Skin of body (tissue), 3 donors: ENCODE measurements at places on chromosomes 7 and 10. TPM values are rescaled to one million over a fixed set of nuclear protein-coding genes. Genes with fewer than 3 reads are reported as not detected.

DNA sequence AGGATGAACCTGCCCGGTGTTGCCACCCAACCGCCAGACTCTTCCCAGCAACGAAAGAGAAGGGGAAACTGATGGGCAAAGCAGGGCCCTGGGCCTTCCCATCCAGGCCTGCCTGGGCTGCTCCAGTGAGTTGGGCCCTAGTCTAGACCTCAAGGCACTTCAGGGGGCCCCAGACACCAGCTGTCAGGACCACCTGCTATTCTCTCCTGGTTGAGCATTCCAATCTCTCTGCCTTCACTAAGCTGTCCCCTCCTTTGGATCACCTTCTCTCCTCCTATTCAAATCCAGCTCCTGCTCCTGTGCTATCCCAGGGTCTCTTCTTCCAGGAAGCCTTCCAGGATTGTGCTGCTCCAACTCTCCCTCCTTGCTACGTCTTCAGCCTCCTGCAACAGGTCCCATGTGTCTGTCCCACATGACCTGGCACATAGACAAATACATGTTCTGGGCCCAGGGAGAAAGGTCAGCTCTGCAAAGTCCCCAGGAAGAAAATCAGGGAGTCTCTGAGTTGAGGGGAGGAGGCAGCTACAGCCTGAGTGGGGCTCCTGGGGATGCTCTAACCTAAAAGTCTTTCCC, 3.1 kb downstream of the STX1A start:
- no peak for DNase-seq

DNA sequence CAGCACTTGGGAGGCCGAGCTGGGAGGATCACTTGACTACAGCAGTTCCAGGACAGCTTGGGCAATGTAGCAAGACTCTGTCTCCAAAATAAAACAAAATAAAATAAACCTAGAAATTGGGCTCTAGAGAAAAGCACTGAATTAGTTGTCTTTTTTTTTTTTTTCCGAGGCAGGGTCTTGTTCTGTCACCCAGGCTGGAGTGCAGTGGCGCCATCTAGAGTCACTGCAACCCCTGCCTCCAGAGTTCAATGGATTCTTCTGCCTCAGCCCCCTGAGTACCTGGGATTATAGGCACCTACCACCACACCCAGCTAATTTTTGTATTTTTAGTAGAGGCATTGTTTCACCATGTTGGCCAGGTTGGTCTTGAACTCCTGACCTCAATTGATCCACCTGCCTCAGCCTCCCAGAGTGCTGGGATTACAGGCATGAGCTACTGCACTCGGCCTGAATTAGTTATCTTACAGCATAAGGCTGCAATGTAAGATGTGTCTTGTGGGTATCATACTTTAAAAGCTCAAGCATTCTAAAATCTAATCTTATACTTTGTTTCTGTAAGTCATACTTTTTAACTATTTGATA, 12.8 kb downstream of the MEIG1 start:
- DNase-seq, result no peak

DNA sequence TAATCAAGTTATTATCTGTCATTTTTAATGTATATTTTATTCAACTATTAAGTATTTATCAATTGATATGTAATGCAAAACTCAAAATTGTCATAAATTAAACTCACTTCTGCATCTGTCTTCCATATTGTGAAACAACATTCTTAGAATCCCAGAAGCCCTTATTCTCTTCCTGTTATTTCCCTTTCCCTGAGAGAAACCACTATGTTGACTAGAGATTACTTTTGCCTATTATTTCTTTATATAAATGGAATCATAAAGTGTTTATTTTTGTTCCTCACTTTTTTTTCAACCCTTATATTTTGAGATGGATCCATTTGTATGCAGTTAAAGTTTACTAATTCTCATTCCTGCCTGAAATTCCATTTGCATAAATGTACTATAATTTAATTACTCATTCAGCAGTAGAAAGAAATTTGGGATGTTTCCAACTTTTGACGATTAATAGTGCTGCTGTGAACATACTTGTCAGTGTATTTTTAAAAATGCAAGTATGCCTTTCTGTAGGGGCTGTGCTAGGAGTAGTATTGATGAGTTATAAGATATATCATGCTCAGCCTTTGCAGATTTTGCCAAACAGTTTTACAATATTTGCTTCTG, 211.2 kb downstream of the SEMA3D start:
- DNase-seq, result peak; percentile 2

GRCh38 chr10:106278383-106278782, 886.1 kb downstream of the SORCS1 start:
- DNase-seq, result peak; percentile 3

DNA sequence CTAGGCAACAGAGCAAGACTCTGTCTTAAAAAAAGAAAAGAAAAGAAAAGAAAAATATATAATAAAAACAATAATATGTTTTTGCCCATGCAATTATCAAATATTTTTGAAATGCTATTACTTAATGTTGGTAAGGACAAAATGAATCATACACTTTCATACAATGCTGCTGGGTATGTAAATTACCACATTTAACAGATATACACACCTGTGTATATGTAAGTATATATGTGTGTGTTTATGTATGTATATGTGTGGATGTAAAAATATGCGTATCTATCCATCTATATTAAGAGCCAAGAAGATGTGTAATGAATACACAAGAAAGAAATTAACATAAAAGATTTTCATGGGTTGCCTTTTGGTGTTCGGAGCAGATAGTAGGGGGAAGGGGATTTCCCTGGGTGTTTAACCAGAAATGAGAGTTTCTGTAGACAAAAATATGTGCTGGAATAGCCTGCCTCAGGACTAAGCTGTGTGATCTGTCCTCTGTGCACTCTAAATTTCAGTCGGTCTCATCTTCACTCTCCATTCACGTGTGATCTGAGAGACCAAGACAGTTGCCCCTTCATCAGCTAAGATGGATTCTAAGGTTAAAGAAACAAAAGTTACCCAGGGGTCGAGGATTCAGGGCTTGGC, 61.2 kb downstream of the PRKCQ start:
- no peak for DNase-seq

- no peak for DNase-seq
Observed at GRCh38 chr10:77944519-77944918, 18.0 kb upstream of the DLG5 start.

LGI1 gene
- total RNA-seq, result 2.6 TPM

TYW1B gene
- 4.5 TPM for total RNA-seq

ZNF425 gene
- 2.4 TPM for total RNA-seq

SLC26A4 gene
- total RNA-seq, result 1.1 TPM

GPR37 gene
- 4.3 TPM for total RNA-seq

C10orf105 gene
- under 0.01 TPM for total RNA-seq

PIP gene
- total RNA-seq, result not detected
